ENCODE measurements at places on chromosomes 5 and 9.

- peaks cover 36% of the 10 kb centered on the region for H3K36me3 ChIP-seq
- DNase-seq: no peak
- H3K4me3 ChIP-seq: no peak overlapping the region
These were observed 98.2 kb downstream of the OXCT1 start for GRCh38 chr5:41772056-41772455.

- H3K4me3 ChIP-seq: no peak overlapping the region
- no peaks in the 10 kb centered on the region for H3K27me3 ChIP-seq
- no peaks in the 10 kb centered on the region for H3K36me3 ChIP-seq
- no peaks in the 10 kb centered on the region for H3K4me1 ChIP-seq
These were observed 400.9 kb downstream of the RAB3C start for GRCh38 chr5:58983526-58984452.

DNA sequence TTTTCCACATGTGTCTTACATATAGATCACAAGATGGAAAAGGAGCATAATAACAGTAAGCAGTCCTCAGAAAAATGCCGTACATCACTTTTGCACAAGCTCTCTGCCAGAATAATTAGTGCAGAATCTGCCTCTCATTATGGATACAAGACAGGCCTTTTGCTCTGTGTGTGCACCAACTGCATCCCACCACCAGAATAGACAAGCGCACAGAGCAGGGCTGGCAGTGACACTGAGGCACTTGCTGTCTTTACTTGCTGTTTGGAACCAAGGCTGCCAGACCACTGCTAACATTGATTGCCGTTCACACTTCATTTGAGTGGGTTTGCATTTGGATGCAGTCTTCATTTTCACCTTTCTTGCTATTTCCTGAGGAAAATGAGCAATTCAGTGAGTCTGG lies 741.3 kb downstream of the TLE1 start:
- no peaks in the 10 kb centered on the region for H3K36me3 ChIP-seq
- no peak overlapping the region for H3K4me3 ChIP-seq
- no peaks in the 10 kb centered on the region for H3K4me1 ChIP-seq
- no peak for DNase-seq
- no peak overlapping the region for H3K27ac ChIP-seq

GRCh38 chr9:131735238-131736128 lies 4.4 kb downstream of the RAPGEF1 start:
- H3K4me1 ChIP-seq: peaks cover 85% of the 10 kb centered on the region
- peak overlapping the region; percentile 89 for H3K27ac ChIP-seq
- H3K4me3 ChIP-seq: peak overlapping the region; percentile 79
- no peak for DNase-seq
- no peaks in the 10 kb centered on the region for H3K27me3 ChIP-seq
- H3K36me3 ChIP-seq: peaks cover 50% of the 10 kb centered on the region

- H3K27ac ChIP-seq: no peak overlapping the region
- no peaks in the 10 kb centered on the region for H3K27me3 ChIP-seq
- no peak overlapping the region for H3K4me3 ChIP-seq
- no peaks in the 10 kb centered on the region for H3K36me3 ChIP-seq
- DNase-seq: no peak
These were observed 829.6 kb downstream of the PTPRD start for GRCh38 chr9:9783211-9783610.

DNA sequence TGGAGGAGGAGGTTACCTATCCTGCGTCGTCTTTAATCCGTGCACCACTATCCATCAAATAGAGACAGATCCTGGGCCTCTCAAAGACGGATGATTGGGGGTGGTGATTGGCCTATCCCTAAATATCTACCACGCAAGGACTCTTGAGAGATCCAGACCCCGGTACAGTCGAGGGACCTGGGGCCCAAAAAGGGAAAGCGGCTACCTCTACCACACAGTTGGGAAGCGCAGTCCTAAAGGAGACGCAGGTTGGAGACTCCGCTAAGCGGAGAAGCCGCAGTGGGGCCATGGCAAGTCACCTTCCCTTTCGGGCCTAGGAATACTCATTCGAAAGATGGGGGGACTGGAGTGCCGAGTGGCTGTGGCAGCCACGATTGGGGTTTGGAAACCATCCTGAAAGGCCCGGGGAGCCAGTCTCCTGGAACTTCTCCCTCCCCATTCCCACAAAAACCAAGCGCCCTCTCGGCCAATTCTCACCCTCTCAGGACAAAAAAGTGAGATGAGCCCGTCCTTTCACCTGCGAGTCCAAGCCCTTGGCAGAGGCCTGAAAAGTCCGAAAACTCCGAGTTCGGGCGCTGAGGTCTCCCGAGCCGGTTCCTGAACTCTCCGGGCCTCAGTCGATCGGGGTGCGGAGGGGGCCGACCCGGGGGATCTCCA lies 499 bp upstream of the FOXE1 start:
- peaks cover 63% of the 10 kb centered on the region for H3K27me3 ChIP-seq
- no peak overlapping the region for H3K27ac ChIP-seq
- peaks cover 34% of the 10 kb centered on the region for H3K4me1 ChIP-seq
- no peaks in the 10 kb centered on the region for H3K36me3 ChIP-seq

- H3K27me3 ChIP-seq: no peaks in the 10 kb centered on the region
- H3K4me1 ChIP-seq: no peaks in the 10 kb centered on the region
- H3K4me3 ChIP-seq: no peak overlapping the region
These were observed 221.3 kb downstream of the NPR3 start for GRCh38 chr5:32932241-32932935.

- no peaks in the 10 kb centered on the region for H3K4me1 ChIP-seq
- H3K27ac ChIP-seq: no peak overlapping the region
- DNase-seq: no peak
- no peaks in the 10 kb centered on the region for H3K36me3 ChIP-seq
These were observed 726.5 kb upstream of the RIOK2 start for GRCh38 chr5:97909541-97909940.

GRCh38 chr9:76883341-76883855 lies 22.5 kb downstream of the PRUNE2 start:
- H3K4me3 ChIP-seq: no peak overlapping the region
- DNase-seq: no peak
- no peak overlapping the region for H3K27ac ChIP-seq
- no peaks in the 10 kb centered on the region for H3K27me3 ChIP-seq

DNA sequence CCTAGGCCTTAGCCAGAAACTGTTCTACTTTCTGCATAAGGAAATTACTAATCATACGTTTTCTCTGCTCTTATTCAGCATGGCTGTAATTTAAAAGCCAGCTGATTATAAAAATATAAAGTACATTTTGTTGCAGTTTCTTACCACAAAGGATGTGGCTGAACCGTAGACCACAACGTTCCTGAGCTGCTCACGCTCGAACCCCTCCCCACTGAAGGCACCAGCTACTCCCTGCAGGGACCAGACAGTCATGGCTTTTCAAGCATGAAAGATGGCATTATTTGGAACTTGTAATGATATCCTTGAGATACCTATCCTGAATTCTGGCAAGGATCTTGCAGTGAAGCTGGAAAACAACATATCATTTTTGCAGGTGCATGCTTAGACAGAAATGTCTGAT lies 91.8 kb upstream of the DMRT1 start:
- peaks cover 25% of the 10 kb centered on the region for H3K4me1 ChIP-seq
- no peak for DNase-seq
- H3K27ac ChIP-seq: no peak overlapping the region
- peaks cover 3% of the 10 kb centered on the region for H3K27me3 ChIP-seq
- no peak overlapping the region for H3K4me3 ChIP-seq

DNA sequence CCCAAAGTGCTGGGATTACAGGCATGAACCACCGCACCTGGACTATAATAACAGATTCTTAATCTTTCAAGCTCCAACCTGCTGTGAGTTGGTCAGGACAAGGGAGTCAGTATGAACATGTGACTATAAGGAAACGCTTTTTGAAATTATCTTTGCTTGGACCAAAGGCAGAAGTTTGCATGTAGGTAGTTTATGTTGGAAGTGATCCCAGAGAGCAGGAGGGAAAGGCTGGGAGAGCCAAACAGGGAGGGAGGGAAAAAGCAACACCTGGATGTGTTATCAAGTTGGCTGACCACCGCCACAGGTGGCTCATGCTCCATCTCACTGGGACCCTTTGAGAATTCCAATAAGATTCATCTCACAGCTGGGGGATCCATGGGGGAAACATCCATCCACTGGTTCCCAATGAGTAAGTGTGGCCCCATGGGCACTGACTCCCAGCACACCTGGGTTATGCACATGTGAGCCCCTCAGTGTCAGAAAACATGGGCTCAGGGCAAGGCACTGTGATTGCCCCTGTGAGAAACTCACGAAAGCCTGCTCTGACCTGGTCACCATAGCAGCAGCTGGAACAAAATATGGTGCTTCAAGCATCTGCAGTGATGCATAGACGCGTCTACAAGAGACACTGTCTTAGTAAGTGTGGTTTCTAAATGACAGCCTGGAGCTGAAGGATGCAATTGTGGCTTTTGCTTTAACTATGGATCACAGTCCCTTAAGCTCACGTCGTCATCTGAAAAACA lies 62.1 kb downstream of the ARSB start:
- H3K4me3 ChIP-seq: no peak overlapping the region

- DNase-seq: no peak
- H3K36me3 ChIP-seq: peaks cover 15% of the 10 kb centered on the region
- H3K4me1 ChIP-seq: peaks cover 76% of the 10 kb centered on the region
These were observed 50.3 kb downstream of the RFX3 start for GRCh38 chr9:3475300-3476020.

- H3K4me1 ChIP-seq: peaks cover 7% of the 10 kb centered on the region
- DNase-seq: no peak
- no peak overlapping the region for H3K27ac ChIP-seq
- peaks cover 31% of the 10 kb centered on the region for H3K36me3 ChIP-seq
These were observed 24.6 kb downstream of the APC start for GRCh38 chr5:112762113-112762810.

GRCh38 chr9:5787759-5788302 lies 45.1 kb downstream of the ERMP1 start:
- peaks cover 11% of the 10 kb centered on the region for H3K4me1 ChIP-seq
- H3K27me3 ChIP-seq: no peaks in the 10 kb centered on the region
- no peak overlapping the region for H3K4me3 ChIP-seq
- H3K36me3 ChIP-seq: peaks cover 78% of the 10 kb centered on the region
- H3K27ac ChIP-seq: no peak overlapping the region

DNA sequence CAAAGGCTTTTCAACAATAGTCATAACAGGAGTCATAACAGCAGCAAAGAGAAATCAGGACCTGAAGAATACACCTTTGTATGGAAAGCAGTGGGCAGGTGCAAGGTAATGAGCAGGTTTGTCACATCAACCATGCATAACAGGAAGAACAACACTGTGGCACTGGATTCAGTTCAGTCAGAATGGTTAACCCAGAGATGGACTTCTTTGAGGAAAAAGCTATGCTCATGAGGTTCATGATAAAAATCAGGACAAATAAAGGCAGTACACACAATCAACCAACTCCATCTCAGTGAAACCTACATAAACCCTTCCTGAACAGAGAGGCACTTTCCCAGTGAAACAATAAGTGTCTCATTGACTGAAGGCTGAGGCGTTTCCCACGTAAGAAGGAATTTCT lies 27.0 kb downstream of the ABITRAM start:
- no peaks in the 10 kb centered on the region for H3K27me3 ChIP-seq
- H3K4me1 ChIP-seq: no peaks in the 10 kb centered on the region
- no peak overlapping the region for H3K27ac ChIP-seq

GRCh38 chr9:115591584-115591984 lies 473.6 kb upstream of the TNC start:
- H3K4me3 ChIP-seq: no peak overlapping the region
- no peak for DNase-seq
- no peaks in the 10 kb centered on the region for H3K36me3 ChIP-seq
- H3K27me3 ChIP-seq: peaks cover 14% of the 10 kb centered on the region

- no peak overlapping the region for H3K4me3 ChIP-seq
- no peak overlapping the region for H3K27ac ChIP-seq
- H3K27me3 ChIP-seq: no peaks in the 10 kb centered on the region
- no peaks in the 10 kb centered on the region for H3K4me1 ChIP-seq
- H3K36me3 ChIP-seq: peaks cover 6% of the 10 kb centered on the region
These were observed 14.4 kb downstream of the CKMT2 start for GRCh38 chr5:81247441-81247972.
